ENCODE measurements at places on chromosomes 3 and 15. TPM values are rescaled to one million over a fixed set of nuclear protein-coding genes. Genes with fewer than 3 reads are reported as not detected.

DNA sequence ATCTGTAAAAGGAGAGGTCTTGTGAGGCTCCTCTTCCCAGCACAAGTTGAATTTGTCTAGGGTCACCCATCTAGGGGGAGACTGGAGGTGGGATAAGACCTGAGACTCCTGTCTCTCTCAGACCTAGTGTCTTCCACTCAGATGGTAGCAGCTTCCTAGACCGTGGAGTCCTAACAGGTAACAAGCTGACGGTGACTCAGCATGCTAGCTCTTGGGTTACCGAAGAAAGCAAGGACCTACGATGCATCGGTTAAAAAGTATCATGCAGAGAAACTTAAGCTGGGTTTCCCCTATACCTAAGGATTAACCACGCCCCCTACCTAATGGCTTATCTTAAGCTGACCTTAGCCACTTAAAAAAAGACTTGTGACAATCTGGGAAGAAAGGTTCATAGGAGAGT lies 7.6 kb downstream of the LRRN1 start:
- DNase-seq: no peak

Gene CHL1
- total RNA-seq: not detected

DNA sequence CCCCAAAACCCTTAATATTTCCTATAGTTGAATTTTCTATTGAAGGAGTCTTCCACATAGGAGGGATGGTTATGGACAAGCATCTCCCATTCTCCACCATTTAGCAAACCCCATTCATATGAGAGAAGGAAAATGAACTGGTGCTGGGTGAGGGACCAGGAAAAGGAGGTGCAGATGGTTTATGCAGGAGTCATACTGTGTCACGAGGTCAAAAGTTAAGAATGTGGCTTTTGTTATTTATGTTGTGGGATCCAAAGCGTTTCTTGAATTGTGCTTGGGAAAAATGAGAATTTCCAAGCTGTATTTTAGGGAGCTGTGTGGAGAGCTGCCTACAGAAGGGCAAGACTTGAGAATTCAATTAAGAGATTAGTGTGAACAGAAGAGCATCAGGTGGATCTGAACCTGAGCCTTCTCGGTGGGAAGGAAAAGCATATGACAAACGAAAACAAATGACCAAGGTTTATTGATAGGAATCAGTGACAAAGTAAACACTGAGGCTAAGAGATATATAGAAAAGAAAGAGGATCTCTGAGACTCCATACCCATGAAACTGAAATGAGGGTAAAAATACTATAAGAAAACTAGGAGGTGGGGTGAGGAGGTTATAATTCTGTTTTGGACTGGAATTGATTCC lies 473.3 kb upstream of the NR2F2 start:
- DNase-seq: no peak

- DNase-seq: peak; percentile 10
Observed at GRCh38 chr3:186097663-186098451, 11.0 kb downstream of the ETV5 start.

GRCh38 chr3:84959470-84960271 lies 882 bp downstream of the CADM2 start:
- no peak for DNase-seq

Gene CRTAP
- 32.7 TPM for total RNA-seq

DNA sequence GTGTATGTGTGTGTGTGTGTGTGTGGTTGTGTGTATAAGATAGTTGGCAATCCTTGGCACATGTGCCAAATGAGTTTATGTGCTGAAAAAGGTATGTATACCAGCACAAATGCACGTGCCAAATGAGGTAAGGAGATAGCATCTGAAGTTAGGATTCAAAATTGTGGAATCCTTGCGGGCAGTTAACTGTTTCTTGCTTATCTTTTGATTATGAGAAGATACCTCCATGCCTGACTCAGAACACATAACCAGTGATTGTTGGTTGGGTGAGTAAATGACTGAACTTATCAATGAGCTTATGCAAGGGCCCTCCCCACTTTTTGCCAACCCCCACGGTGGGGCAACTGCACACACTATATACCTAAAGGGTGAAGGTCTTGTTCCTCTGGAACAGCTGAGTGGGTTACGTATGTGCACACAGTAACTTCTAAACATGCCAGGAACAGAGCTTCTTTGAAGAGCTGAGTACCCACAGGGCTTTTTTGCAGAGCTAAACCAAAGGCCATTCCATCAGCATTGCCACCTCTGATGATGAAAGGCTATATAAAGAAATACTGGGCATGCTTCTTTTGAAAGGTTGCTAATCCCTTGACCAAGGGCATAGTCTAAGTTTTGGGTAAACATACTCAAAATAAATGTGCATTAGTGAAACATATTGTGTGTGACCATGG lies 60.1 kb downstream of the MEIS2 start:
- no peak for DNase-seq

DNA sequence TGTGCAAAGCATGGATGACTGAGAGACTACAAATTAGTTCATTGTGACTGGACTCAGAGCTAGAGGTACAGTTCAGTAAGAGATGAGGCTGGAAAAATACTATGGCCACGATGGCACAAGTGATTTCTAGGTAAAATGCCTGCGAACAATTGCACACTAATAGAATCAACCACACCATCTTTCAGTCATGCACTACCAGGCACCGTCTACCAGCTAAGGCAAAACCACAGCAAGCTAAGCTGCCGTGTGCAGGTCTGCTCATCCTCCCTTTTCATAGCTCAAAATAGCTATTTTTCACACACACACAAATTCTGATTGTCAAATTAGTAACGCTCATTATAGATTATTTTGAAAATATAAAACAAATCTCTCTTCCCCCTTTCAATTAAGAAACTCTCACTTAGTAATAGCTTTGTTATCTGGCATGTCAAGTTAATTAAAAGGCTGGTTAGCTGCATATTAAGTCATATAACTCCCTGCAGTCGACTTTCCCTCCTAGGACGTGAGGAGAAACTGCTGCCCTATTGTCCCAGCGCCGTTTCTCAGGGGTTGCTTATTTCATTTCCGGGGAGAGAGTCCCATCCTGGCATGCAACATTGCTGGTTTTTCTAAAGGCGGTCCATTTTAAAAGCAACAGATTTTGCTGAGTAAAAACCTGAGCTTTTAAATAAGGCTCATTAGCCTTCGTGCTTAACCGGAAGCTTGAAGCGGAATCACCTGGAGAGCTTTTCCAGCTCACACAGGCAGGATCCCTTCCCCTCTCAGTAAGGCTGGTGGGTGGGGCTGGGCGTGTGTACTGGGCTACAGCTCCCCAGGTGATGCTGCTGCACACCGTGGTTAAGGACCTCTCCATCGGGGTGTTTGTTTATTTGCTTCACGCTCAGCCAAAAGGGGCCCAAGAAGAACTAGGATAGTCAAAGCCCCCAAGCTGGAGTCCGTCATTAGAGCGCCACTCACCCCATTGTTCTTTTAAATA lies 16.9 kb upstream of the MEX3B start:
- DNase-seq: no peak

Gene TRAT1
- total RNA-seq: 15.5 TPM

Gene CTNNB1
- total RNA-seq: 99.9 TPM

- DNase-seq: no peak
Observed at GRCh38 chr15:52392008-52392687, 96.5 kb upstream of the MYO5C start.
